Esophagus squamous epithelium (tissue), 5 donors: ENCODE measurements at places on chromosomes 6 and 20. TPM values are rescaled to one million over a fixed set of nuclear protein-coding genes. Genes with fewer than 3 reads are reported as not detected.

PROKR2 gene
- total RNA-seq: not detected

GRCh38 chr6:10558565-10558964 is 37.4 kb downstream of the GCNT2 start:
- H3K27ac ChIP-seq: no peak overlapping the region
- no peak overlapping the region for H3K4me3 ChIP-seq
- peaks cover 22% of the 10 kb centered on the region for H3K4me1 ChIP-seq
- DNase-seq: no peak
- H3K36me3 ChIP-seq: no peaks in the 10 kb centered on the region

DNA sequence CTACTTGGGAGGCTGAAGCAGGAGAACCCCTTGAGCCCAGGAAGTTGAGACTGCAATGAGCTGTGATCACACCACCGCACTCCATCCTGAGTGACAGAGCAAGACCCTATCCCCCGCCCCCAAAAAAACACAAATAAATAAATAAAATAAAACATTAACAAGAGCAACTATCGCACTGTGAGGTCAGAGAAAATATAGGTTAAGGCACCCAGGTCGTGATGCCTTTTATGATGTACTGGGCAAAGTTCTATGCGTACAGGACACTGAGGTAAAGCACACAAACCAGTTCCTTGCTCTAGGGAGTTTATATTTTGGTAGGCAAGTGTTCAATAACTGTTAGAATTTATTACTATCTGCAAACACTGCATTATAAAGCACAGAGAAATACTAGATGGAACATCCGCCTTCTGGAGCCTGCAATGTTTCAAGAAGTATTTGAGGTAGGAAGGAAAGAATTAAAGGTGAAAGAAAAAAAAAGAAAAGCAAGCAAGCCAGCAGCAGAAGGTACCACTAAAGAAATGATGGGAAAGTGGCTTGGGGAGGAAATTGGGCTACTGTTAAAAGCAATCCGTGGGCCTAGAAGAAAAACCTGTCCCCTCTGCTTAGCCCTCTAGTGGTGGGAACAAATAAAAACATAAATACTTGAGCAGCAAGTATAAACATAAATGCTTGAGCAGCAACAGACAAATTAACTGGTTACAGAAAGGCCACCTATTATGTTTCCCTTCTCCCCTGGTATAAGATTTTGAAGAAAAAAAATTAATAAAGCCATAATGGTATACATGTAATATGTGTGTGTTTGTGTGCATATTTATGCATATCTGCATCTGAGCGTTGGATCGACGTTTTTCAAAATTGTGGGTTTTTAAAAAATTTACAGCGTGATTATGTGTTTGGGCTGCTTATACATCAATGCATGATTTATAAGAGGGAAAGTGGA is 128.0 kb downstream of the PHACTR1 start:
- no peaks in the 10 kb centered on the region for H3K27me3 ChIP-seq
- H3K4me1 ChIP-seq: no peaks in the 10 kb centered on the region
- H3K36me3 ChIP-seq: no peaks in the 10 kb centered on the region
- DNase-seq: no peak
- no peak overlapping the region for H3K4me3 ChIP-seq
- no peak overlapping the region for H3K27ac ChIP-seq

- DNase-seq: no peak
- H3K27ac ChIP-seq: no peak overlapping the region
- H3K4me1 ChIP-seq: peaks cover 28% of the 10 kb centered on the region
- H3K4me3 ChIP-seq: no peak overlapping the region
- H3K36me3 ChIP-seq: no peaks in the 10 kb centered on the region
These were observed 11.2 kb downstream of the CASS4 start for GRCh38 chr20:56423211-56423610.

DNA sequence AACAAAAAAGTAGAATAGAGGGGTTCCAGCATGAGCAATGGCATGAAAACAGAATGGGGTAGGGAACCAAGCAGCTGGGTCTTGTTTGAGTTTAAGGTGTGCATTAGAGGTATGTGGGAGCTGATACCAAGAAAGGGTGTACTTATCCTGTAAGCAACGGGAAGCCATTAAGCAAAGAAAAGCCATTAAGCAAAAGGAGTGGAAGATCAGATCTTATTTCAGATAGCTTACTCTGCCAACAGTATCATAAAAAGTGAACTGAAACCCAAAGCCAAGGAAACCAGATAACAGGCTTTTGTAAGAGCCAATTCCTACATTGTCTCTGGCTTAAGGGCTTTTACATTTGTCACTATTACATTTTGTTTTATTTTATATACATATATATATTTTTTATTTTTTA is 21.3 kb upstream of the BEND6 start:
- no peaks in the 10 kb centered on the region for H3K27me3 ChIP-seq
- no peaks in the 10 kb centered on the region for H3K36me3 ChIP-seq
- H3K4me3 ChIP-seq: no peak overlapping the region
- H3K27ac ChIP-seq: no peak overlapping the region
- no peak for DNase-seq

GRCh38 chr6:157056275-157056674 is 267.0 kb downstream of the TMEM242 start:
- H3K4me3 ChIP-seq: no peak overlapping the region
- DNase-seq: no peak

DNA sequence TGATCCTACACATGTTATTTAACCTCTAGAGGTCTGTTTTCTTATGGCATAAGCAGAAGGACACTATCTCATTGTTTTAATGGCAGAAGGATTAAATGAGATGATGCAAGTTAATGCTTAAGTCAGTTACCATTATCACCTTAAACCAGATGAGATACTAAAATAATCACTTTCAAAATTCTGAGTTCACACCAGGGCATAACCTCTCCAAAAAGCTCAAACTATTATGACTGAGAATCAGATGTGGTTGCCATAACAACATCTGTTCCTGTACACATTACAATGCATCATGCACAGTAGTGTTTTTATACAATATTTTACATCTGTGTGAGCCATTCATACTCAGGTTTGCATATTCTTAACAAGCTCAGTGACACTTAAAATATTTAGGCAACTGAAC is 10.2 kb downstream of the ADNP start:
- H3K36me3 ChIP-seq: peaks cover 23% of the 10 kb centered on the region
- peaks cover 100% of the 10 kb centered on the region for H3K4me1 ChIP-seq
- no peak for DNase-seq
- no peaks in the 10 kb centered on the region for H3K27me3 ChIP-seq
- no peak overlapping the region for H3K4me3 ChIP-seq

DNA sequence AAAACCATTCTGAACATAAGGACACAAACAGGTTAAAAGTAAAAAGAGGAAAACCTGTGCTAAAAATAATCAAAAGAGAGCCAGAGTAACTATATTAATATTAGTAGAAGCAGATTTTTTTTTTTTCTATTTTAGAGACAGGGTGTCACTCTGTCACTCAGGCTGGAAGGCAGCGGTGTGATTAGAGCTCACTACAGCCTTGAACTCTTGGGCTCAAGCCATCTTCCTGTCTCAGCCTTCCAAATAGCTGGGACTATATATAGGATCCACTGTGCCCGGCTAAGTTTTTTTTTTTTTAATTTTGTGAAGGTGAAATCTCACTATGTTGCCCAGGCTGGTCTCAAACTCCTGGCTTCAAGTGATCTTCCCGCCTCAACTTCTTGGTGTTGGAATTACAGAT is 33.4 kb upstream of the PLN start:
- H3K4me3 ChIP-seq: no peak overlapping the region
- H3K27me3 ChIP-seq: no peaks in the 10 kb centered on the region
- H3K27ac ChIP-seq: no peak overlapping the region
- H3K36me3 ChIP-seq: no peaks in the 10 kb centered on the region

DNA sequence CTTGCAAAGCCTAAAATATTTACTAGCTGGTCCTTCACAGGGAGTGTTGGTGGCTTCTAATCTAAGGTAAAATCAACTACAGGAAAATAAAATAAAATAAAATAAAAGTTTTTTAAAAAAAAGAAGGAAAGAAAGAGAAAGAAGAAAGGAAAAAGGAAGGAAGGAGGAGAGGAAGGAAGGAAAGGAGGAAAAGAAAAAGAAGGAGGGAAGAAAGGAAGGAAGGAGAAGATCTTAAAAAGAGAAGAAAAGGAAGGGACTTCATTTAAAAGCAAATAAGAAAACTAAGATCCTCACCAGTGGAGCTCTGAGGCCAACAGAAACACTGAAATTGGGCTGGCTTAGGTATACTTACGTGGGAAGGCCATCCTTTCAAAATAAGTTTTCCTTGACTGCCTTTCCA is 178.4 kb downstream of the TSHZ2 start:
- DNase-seq: no peak
- no peak overlapping the region for H3K4me3 ChIP-seq
- no peaks in the 10 kb centered on the region for H3K27me3 ChIP-seq
- H3K27ac ChIP-seq: no peak overlapping the region
- H3K36me3 ChIP-seq: no peaks in the 10 kb centered on the region

- no peaks in the 10 kb centered on the region for H3K36me3 ChIP-seq
- DNase-seq: no peak
These were observed 113.7 kb upstream of the BCLAF1 start for GRCh38 chr6:136403110-136403980.
